ENCODE measurements at places on chromosomes 3 and 15.

GRCh38 chr3:11476735-11477144 lies 167.0 kb downstream of the VGLL4 start:
- DNase-seq: no peak

GRCh38 chr3:171615686-171616085 lies 155.5 kb upstream of the TNIK start:
- DNase-seq: no peak

- DNase-seq: no peak
These were observed 1.6 kb upstream of the PPM1L start for GRCh38 chr3:160754371-160754854.

GRCh38 chr3:97417-98258 lies 98.9 kb upstream of the CHL1 start:
- DNase-seq: no peak

GRCh38 chr15:64456634-64457108 lies 3.7 kb upstream of the ZNF609 start:
- DNase-seq: no peak

GRCh38 chr15:75109736-75110130 lies 86.3 kb downstream of the PPCDC start:
- no peak for DNase-seq

DNA sequence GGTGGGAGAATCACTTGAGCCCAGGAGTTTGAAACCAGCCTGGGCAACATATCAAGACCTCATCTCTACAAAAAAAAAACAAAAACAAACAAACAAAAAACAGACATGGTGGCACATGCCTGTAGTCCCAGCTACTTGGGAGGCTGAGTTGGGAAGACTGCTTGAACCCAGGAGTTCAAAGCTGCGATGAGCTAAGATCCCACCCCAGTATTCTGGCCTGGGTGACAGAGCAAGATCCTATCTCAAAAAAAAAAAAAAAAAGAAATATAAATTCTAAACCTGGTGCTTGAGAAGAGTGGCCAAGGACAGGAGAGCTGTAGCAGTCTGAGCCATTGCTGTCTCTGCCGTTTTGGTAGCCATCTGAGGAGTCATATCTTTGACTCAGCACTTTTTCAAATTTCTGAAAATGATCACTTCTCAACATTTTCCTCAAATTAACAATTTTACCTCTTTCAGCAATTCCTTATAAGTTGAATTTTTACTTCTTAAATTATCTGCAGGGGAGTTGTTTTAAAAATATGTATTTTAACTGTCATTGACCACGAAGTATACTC lies 3.6 kb upstream of the DENND4A start:
- DNase-seq: no peak

GRCh38 chr3:49805367-49805782 lies 2.3 kb downstream of the INKA1 start:
- DNase-seq: no peak

GRCh38 chr3:106022913-106023312 lies 154.1 kb upstream of the CBLB start:
- no peak for DNase-seq

GRCh38 chr3:176431038-176431418 lies 766.3 kb downstream of the TBL1XR1 start:
- no peak for DNase-seq

GRCh38 chr15:49501586-49501985 lies 78.5 kb downstream of the FGF7 start:
- DNase-seq: no peak

- no peak for DNase-seq
These were observed 64.2 kb downstream of the BOC start for GRCh38 chr3:113275583-113275928.

GRCh38 chr15:73578026-73578425 lies 55.2 kb downstream of the NPTN start:
- DNase-seq: no peak

- no peak for DNase-seq
These were observed 334.9 kb downstream of the PTPRG start for GRCh38 chr3:61896251-61896650.

- DNase-seq: no peak
These were observed 22.5 kb upstream of the ANXA2 start for GRCh38 chr15:60420203-60420716.

- DNase-seq: no peak
These were observed 10.5 kb upstream of the ADPGK start for GRCh38 chr15:72793766-72794660.

DNA sequence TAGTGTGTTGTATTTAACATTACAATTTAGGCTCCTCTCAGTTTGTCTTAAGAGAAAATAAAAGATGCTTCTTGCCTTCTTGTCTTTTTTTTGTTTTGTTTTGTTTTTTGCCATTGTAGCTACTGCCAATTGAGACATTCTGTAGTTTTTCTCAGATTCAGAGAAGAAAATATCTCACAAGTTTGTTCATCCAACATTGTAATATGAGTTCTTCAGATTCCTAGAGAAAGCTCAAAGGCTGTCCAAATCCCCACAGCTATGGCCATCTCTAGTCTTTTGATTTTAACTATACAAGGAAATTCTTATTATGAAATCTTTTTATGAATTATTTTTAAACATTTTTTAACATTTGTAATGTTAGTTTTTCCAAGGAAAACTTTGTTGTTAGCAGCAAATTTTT lies 264.7 kb downstream of the RBMS3 start:
- DNase-seq: no peak

DNA sequence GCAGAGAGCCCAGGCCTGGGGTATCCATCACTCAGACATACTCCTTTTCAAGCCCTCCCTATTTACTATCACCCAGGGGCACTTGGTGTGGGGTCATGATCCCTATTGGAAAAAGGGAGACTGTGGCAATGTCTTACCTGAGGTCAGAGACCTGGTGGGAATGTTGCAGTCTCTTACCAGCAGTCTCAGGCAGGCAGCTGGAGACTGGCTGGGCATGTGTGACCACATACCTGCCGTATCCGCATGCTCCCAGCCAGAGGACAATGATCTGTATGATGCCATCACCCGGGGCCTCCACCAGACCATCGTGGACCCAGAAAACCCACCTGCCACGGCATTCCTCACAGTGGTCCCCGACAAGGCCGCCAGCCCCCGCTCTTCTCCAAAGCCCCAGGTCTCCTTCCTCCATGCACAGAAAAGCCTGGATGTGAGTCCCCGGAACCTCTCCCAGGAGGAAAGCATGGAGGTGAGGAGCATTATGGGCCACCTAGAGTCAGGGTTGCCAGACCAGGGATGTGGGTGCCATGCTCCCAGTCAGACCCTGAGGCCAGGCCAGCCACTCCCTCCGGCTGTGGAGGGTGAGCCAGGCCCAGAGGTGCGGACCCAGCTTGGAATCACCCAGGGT lies 5.9 kb downstream of the SH2D7 start:
- no peak for DNase-seq

DNA sequence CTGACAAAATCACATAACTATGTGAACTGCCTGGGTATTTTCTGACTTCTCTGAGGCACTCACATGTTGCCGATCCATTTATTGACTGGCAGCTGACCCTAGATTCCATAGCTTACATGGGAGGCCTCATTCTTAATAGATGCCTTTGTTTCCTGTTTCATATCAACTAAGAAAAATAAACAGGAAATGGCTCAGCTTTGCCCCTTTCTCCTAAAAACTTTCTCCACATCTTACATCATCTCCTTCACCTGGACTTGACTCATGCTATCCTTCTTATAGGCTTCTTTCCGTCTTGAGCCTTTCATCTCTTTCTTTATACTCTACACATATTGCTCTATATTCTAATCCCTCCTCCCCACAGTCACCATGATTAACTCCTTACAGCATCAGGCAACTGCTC lies 38.0 kb downstream of the TXNRD3 start:
- no peak for DNase-seq

GRCh38 chr3:167469381-167469780 lies 4.5 kb downstream of the SERPINI2 start:
- DNase-seq: no peak

DNA sequence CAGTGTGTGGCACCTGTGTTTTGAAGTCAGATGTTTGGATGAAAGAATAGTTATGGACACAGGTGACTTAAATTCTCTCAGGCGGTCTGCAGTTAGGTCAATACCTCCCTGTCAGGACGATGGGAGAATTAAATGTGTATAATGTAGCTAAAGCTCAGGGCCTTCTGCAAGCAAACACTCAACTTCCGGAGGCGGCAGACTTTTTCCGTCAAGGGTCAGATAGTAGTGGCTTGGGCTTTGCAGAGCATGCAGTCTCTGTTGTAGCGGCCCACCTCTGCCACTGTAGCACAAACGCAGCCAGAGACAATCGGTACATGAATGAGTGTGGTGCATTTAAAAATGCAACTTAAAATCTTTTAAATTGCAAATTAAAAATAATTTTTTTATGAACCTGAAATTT lies 47.4 kb downstream of the CMTM8 start:
- no peak for DNase-seq

GRCh38 chr15:49462232-49462844 lies 39.3 kb downstream of the FGF7 start:
- no peak for DNase-seq

DNA sequence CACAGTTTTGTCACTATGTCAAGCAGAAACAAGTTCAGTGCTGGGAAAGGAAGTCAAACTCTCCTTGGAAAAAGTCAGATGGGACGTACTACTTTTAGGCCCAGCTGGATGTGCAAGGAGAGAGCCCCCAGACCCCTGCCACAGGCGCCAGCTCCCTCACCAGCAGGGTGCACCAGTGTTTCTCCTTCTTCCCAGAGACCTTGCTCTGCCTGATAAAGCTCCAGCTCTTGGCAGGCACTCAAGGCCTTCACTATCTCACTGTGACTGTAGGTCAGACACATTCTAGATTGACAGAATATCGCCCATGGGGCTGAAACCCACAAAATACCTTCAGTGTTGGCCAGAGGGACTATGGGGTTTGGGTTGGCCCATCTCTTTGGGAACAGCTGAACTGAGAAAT lies 54.8 kb upstream of the CHRNB4 start:
- no peak for DNase-seq

GRCh38 chr3:141808586-141808985 lies 45.4 kb downstream of the GRK7 start:
- DNase-seq: no peak

- no peak for DNase-seq
These were observed 400.1 kb upstream of the MDFIC2 start for GRCh38 chr3:70712449-70713082.

DNA sequence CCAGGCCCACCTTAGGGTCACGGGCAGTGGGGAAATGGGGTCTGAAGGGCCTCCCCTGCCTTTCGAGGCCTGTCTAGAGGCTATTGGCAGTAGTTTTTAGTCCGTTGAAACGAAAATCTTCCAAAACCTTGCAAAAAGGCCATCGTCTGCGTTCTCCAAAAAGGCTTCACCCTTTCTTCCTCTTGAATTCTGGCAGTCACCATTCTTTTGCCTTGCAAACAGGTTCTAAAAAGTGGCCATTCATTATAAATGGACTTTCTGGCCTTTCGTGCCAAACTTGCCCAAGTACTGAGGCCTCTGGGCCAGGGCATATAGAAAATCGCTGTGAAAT lies 367 bp upstream of the TARS3 start:
- no peak for DNase-seq

DNA sequence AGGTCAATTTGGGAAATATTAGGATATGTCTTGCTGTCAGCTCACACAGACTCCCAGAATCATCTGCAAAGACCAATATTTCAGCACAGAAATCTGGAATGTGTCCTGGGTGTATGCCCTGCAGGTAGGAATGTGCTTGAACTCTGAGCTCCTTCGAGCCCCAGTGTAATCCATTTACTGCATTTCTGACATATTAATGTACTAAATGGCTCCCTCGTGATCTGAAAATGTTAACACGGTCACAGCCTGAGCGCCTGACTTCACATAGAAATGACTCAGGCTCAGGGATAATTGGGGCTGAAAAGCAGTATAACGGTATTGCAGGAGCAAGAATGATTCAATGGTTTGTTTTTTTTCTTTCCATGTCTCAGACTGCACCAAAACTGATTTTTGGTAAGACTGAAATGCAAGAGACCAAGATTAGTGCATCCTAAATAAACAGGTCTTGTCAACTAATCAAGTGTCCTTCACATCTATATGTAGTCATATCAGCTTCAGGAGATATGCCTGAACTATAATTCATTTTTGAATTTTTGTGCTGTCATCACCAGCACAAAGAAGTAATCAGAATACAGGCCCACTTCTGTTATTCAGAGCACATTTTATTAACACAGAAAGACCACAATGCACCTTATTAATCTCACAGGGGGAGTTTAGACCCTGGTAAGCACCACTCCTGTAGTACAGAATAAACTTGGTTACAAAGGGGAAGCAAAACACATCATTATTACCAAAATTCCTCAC lies 49.8 kb downstream of the DCLK3 start:
- no peak for DNase-seq

DNA sequence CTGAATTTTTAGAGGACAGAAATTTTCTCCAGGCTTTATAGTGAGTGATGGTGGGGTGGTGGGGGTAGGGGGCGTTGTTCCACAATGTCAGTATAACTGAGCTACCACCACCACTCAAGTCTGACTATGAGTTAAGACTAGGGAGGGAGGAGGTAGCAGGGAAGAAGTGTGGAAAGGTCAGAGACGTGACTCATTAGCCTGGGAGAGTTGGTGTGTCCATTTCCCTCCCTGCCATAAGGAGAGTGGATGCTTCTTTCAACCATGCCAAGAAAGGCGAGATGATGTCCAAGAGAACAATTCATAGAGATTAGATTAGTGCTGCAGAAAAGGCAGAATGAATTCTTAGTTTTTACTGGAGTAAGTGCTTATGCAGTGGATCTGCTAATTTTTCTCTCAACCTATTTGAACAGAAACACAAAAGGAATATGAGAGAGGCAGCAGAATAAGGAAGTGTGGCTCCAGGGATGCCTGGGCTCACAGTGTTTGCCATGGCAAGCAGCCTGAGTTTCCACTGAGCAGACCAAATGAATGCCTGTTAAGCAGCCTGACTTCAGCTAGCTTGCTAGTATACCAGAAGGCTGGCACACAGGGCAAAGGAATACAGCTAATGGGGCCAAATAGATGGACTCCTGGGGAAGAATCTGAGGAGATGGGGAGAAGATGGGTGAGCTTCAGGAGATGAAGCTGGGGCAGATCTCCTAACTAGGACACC lies 708.9 kb downstream of the NTRK3 start:
- no peak for DNase-seq

DNA sequence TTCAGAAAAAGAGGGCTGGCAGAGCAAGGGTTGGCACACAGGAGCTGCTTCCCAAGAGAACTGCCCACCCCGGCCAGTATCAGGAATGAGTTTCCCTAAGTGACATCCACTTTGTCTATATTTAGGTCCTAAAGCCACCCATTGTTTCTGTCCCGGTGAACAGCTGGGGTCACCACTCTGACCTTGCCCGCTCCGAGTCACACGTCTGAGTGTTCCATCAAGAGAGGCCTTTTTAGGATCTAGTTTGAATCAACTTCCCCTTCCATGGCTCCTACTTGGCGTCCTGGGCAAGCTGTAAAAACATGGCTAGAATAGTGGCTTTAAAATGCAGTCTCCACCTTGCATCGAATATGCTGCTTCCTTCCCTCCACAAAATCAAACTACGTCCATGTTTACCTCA lies 109.6 kb upstream of the ARHGEF3 start:
- no peak for DNase-seq

DNA sequence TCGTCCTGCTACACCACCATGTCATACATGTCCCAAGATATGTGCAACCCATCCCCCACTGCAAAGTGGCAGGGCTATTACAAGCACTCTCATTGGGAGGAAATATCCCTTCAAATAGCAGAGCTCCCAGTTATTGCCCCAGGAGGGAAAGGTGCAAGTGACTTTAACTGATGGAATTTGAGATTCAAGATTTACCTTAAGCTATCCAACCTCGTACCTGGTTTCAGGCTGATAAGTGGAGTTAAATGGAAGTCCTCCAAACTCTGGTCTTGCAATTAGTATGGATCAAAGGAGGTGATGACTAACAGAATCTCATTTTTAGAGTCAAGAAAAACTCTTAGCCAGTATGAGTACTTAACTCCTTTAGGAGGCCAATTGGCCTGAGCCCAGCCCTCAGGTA lies 2.1 kb downstream of the SLCO2A1 start:
- no peak for DNase-seq

GRCh38 chr3:32373276-32373675 lies 18.4 kb upstream of the CMTM7 start:
- no peak for DNase-seq

Data from A549 (cell line).